KBM-7 (cell line): ENCODE measurements at places on chromosomes 3 and 15.

DNA sequence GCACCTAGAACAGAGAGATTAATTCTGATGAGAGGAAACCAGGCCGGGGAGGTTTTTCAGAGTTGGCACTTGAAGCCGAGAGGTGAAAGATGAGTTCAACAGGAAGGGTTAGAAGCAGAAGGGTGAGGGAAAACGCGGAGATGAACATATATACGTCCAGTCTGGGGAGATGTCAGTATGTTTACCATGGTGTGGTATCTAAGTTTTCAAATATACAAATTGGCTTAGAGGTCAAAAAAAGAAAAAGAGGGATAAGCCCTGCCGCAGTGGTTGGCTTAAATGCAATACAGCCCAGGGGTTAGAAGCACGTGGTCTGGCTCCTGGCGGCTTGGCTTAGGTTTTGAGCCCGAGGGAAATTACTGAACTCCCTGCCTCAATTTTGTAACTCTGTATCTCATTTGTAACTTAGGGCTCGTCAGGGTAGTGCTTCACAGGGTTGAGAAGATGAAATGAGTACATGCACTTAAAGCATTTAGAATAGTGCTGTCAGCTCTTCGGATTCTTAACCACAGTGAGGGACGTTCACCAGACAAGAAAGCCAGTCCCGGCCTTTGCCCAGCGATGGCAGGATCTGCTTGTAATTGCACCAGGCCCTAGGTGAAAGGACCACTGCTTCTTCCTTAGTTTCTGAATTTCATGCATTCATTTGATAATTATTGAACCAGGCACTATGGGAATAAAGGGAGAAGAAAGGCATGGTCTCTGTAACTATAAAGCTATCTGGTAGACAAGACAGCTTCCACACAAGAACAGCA is 6.4 kb downstream of the HES1 start:
- DNase-seq = no peak

GRCh38 chr3:78792212-78792611 is 975.6 kb downstream of the ROBO1 start:
- no peak for DNase-seq

- DNase-seq = no peak
Observed at GRCh38 chr3:38538773-38539353, 42.7 kb downstream of the EXOG start.

DNA sequence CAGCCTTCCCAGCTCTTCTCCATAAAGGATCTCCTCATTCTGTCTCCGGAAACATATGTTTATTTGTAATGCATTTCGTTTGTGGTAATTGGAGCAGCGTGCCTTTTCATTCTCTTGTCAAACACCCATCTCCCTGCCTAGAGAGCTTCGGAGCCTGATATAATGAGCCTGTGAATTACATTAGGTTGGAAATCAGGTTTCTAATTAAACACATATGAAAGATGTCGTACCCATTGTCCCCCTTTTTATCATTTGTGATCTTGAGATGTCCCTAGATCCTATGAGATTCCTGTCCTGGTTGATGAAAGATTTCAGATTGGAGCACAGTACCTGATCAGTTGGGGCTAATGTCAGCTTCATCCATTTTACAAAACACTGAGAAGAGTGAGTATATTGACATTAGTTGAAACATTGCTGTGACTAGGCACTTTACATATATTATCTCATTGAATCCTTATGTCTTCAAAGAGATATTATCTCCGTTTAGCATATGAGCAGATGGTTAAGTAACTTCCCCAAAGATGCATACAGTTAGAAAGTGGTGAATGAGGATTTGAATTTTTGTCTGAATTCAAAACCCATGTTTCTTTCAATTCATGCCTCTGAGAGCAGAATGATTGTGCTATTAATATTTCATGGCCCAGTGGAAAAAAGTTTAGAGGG is 23.1 kb downstream of the SYN2 start:
- peak; percentile 22 for DNase-seq
